ENCODE measurements at places on chromosomes 12 and 14.

DNA sequence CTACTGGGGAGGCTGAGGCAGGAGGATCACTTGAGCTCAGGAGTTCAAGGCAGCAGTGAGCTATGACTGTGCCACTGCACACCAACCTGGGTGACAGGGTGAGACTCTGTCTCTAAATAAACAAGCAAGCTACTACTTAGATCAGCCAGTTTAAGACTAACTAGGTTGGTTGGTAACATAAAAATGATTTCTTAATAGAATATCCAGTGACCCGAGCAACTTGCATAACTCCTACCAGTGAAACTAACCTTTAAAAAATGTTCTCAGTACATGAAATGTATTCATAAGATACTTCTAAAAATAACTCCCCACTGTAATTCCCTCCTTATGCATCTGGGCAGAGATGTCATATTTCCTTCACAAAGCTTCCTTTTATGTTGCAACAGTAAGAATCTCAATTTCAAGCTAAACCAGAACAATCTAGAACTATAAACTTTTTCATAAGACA is 15.9 kb downstream of the TAOK3 start:
- DNase-seq: no peak

DNA sequence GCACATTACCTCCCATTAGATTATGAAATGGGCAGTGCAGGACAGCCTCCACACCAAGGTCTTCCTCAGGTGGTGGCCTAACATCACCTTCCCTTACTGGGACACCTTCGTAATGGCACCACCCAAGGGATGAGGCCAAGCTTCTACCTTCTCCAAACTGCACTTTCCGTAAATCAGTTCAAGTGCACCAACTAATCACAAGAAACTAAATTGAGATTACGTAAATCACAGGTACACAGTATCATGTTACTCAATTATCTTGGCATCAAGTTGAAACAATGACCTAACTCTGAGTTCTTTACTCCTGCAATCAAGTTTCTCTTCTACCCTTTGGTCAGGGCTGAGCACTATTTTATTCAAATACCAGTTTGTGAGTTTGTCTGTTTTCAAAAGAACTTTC is 13.8 kb downstream of the SLC41A2 start:
- DNase-seq: no peak

DNA sequence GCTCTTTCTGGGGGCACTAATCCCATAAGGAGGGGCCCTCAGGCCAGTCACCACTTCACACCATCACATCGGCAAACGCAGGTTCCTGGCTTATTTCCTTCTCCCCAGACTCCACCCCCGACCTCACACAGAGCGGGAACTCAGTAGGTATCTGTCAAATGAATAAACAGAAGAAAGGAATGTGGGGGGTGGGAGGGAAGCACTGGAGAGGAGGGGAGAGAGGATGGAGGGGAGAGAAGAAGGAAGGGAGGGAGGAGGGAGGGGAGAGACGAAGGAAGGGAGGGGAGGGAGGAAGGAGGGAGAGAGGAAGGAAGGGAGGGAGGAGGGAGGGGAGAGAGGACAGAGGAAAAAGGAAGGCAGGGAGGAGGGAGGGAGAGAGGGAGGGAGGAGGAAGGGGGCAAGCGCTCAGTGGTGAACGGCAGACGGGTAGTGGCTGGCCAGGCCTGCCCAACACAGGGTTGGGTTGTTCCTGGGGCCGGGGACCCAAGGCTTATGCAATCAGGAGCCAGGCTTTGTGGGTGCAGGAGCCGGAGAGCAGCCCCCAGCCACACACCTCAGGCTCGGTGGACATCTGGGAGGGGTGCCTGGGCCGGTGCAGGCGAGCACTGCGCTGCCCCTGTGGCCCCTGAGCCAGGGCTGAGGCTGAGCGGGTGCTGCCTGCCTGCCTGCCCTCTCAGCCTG is 52.6 kb upstream of the FBRSL1 start:
- DNase-seq: peak; percentile 88

- DNase-seq: no peak
Measured at GRCh38 chr14:71248194-71248593, 340.9 kb downstream of the PCNX1 start.

DNA sequence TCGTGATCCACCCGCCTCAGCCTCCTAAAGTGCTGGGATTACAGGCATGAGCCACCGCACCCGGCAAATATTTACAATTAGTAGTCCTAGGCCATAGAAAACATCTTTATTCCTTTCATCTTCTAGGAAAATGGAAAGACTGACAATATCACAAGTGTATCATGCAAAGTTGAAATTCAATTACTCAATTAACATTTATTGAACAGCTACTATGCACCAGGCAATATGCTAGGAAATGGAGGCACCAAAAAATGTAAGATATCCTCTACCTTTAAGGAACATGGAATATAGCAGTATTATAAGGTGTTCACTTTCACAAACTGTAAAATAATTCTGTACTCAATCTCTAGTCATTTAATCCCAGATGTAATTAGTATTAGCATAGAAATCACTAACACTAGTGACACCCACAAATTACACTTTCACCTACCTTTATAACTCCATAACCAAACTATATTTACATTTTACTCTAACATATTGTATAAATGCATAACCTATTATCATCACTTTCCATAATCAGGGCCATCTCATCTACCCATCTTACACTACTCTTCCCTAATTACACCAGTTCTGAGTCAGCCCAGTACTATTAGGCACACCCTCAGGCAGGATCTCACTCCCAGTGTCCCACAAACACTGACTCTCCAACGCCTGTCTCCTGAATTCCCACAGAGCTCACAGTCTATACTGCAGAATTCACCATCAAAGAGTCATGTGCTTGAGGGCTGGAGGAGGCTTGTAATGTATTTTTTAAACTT is 10.4 kb downstream of the CORO1C start:
- DNase-seq: no peak

GRCh38 chr14:30621354-30621939 is 672 bp upstream of the SCFD1 start:
- DNase-seq: no peak

GRCh38 chr12:104582739-104583138 is 126.0 kb downstream of the CHST11 start:
- no peak for DNase-seq

DNA sequence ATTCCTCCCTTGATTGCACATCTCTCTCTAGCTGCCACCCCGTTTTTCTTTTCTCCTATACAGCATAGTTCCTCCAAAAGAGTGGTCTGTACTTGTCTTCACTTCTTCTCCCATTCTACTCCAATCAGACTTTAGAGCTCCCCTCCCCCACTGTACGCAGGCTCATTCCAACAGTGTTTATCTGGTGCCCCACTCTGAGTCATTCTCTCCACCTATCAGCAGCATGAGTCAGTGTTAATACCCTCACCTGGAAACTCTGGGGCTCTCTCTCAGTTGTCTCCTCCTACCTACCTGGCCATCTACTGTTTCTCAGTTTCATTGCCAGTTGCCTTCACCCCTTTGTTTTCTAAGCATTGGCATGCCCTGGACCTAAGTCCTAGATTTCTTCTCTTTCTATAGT is 175.1 kb upstream of the ARHGAP5 start:
- peak; percentile 59 for DNase-seq

- no peak for DNase-seq
Measured at GRCh38 chr14:69553252-69553651, 21.4 kb downstream of the CCDC177 start.

DNA sequence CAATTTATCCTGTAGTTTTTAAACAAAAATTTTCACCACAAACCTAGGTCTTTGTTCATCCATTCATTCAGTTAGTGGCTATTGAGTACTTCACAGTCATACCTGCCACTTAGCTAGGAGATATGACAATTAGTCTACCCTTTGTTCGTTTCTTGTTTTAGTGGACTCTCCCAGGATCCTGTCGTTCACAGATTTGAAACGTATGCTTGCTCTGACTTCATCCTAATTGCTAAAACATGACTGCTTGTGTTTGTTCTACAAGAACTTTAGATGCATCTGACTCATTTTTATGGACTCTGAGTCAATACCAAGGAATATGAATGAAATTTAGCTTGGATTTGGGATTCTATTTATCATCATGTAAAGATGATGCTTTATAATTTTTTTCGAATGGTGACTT is 69.5 kb downstream of the TBC1D30 start:
- no peak for DNase-seq

DNA sequence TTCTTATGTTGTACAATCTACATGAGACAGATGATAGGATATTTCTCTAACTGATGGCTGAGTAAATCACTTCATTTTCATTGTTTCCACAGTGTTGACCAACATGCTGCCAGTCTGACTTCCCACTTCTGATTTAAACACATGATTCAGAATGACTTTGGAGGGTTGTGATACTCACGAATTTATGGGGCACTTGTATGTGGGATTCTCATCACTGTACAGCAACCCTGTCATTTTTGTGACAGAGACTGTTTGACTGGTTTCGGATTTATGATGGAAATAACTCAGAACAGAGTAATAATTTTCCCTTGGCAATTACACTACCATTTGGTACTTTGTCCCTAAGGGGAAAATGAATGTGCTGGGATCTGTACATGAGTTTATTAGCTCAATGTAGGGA is 333.8 kb downstream of the TRHDE start:
- DNase-seq: no peak

GRCh38 chr14:73717711-73718417 is 3.7 kb upstream of the PNMA1 start:
- DNase-seq: no peak

DNA sequence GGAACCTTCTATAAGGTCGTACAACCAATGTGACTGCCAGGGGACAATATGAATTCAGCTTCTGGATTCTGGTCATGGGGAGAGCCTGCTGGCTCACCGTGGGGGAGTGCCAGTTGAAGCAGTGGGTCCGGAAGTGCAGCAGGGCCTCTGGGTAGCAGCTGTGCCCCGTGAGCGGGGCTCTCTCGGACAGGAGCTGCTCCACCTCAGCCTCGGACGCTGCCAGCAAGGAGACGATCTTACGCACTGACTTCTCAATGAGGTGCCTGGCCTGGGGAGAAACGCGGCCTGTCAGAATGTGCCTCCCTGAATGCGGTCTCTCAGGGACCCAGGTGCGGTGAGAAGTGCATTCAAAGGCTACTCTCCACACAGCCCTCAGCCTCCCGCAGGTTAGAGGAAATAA is 42.0 kb downstream of the LGMN start:
- DNase-seq: no peak

DNA sequence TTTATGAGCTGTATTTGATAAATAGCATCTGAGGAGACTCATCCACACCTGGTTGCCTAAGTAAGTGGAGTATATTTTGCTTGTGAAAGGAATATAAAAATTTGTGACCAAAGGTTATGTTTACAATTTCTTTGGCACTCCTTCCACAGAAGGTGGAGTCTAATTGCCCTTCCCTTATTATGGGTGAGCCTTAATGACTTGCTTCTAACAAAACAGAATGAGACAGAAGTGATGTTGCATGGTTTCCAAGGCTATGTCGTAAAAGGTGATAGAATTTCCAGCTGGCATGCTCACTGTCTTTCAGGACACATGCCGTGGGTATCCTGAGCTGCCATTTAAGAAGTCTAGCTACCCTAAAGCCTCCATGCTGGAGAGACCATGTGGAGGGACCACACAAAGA is 116.8 kb upstream of the ABCD2 start:
- no peak for DNase-seq

DNA sequence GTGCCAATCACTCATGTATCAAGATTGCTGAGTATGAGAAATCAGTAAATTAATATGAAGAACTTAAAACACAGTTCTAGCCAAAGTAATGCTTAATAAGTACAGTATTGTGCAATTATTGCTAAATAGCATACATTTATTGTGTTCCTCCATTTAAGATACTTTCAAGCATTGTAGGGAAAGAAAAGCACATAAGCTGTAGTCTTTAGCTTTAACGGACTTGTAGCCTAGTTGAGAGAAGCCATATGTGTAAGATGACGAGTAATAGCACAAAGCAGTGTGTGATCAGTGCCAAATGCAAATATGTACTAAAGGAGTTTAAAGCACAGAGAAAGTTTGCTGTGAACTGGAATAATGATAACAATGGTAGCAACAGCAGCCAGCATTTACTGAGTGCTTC is 38.1 kb downstream of the ETV6 start:
- no peak for DNase-seq

- no peak for DNase-seq
Measured at GRCh38 chr12:53645165-53645564, 19.0 kb upstream of the ATF7 start.

- DNase-seq: no peak
Measured at GRCh38 chr12:97134495-97134894, 227.4 kb downstream of the NEDD1 start.

- no peak for DNase-seq
Measured at GRCh38 chr12:55686366-55687010, 21.2 kb downstream of the ITGA7 start.

GRCh38 chr12:122023339-122024131 is 1.9 kb downstream of the BCL7A start:
- peak; percentile 89 for DNase-seq

GRCh38 chr14:75214558-75214957 is 38.1 kb upstream of the TMED10 start:
- no peak for DNase-seq

GRCh38 chr12:119176267-119177055 is 2.3 kb upstream of the HSPB8 start:
- DNase-seq: peak; percentile 40

GRCh38 chr12:57209916-57210315 is 6.7 kb upstream of the NXPH4 start:
- DNase-seq: no peak

DNA sequence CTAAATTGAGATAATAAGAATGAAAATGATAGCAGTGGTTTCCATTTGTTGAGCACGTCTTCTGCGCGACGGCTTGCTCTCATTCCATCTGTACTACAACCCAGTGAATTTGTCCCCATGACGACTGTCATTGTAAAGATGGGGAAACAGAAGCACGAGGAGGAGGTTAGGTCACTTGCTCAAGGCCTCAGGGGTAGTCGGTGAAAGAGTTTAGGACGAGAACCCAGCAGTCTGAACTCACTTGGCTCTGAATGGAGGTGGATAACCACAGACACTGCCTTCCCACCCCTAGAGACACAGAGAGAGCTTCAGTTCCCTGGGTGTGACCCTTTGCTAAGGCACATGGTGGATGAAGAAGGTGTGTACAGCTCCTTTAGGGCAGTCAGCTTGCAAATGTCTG is 30.9 kb upstream of the PLEKHG3 start:
- DNase-seq: no peak

DNA sequence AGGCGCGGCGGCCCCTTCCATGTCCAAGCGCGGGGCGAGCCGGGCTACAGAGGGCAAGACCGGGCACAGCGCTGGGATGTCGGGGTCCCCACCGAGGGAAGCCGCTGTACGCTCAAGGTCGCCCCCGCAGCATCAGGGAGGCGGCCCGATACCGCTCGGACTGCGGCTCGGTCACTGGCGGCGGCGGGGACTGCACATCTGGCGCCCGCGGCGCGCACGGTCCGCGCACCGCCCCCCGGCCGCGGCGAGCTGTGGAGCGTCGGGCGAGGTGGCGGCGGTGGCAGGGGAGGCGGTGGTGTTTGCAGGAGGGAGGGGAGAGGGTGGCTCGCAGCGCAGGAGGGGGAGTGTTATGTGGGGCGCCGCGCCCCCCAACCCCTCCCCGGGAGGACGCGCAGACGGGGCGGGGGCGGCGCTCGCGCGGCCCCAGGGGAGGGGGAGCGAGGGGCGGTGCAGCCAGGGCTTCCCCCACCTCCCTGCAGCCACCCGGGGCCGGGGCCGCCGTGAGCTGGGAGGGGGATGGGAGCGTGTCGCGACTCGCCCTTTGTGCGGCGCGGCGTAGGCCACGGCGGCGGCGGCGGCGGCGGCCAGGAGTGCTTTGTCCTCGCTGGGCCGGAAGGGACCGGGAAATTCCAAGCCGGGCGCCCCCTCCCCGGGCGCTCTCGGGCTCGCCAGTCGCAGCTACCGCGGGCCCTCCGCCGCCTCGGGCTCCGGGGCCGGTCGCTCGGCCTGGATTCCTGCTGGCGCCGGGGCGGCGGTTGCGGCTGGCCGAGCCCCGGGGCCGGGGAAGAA is at the start of gene NUAK1:
TSS of gene NUAK1 (minus strand) at position 322 of the 789 bp plus-strand sequence. CDS start at position 21, 301 bp downstream.
- DNase-seq: peak; percentile 83

Data from HuH-7.5 (cell line).